A673 (cell line): ENCODE measurements at places on chromosomes 7 and 10.

- no peak for DNase-seq
These were observed 22.7 kb downstream of the HOXA1 start for GRCh38 chr7:27073076-27073475.

- DNase-seq: no peak
These were observed 56.0 kb downstream of the ZNF800 start for GRCh38 chr7:127336458-127336857.

DNA sequence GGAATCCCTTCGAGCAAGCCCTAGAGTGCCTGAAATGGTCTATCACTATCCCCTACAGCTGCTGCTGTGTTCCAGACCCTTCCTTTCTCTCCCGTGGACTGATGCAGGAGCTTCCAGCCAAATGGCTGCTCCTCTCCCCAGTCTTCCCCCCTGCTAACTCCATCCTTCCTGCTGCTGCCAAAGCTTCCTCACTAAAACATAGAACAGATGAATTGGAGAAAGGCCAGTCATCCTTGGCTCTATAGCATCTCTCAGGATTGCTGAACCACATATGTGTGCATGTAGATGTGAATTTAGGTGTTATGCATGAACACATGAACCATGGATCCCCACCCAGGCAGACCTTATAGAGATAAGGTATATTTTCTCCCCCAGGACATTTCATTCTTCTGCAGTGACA lies 60.7 kb downstream of the GPR26 start:
- DNase-seq: no peak

- DNase-seq: no peak
These were observed 134.3 kb upstream of the TNRC18 start for GRCh38 chr7:5557920-5558401.

DNA sequence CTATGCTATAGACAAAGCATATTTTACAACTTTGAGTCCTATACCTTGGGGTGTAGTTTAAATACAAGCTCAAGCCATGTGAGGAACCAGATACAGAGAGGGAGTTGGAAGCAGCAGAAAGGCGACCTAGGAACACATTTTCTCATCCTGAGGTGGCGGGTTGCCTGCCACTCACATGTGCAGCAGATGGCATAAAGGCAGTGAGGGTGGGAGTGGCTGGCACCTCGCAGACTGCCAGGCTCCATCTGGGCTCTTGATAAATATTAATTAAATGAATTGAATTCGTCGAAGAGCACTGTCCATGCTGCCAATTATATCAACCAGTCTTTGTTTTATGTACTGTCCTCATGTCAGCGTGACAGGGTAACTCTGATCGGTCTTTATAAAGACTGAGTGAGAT lies 79.0 kb upstream of the SEMA3C start:
- DNase-seq: no peak

GRCh38 chr10:97771913-97772823 lies at the start of gene SFRP5:
TSS of gene SFRP5 (minus strand) at chr10:97771999. CDS start at chr10:97771833, 166 bp downstream.
- no peak for DNase-seq

- DNase-seq: no peak
These were observed 26.8 kb downstream of the COBL start for GRCh38 chr7:51289623-51290303.

DNA sequence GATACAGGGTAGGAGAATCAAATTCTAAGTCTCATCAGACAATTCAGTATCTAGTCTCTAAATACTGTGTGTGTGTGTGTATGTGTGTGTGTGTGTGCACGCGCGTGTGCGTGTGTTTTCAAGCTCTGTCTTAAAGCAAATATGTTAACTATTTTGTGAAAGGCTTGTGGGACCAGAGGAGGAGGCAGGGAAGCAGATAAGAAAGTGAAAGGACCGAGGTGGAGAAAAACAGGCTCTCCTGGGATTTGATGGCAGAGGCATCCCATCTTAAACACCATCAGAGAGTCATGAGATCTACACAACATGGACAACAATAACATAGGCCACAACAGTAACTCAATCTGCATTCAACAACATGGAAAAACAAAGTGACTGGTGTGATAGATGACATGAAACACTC lies 67.1 kb downstream of the PIP4K2A start:
- no peak for DNase-seq

DNA sequence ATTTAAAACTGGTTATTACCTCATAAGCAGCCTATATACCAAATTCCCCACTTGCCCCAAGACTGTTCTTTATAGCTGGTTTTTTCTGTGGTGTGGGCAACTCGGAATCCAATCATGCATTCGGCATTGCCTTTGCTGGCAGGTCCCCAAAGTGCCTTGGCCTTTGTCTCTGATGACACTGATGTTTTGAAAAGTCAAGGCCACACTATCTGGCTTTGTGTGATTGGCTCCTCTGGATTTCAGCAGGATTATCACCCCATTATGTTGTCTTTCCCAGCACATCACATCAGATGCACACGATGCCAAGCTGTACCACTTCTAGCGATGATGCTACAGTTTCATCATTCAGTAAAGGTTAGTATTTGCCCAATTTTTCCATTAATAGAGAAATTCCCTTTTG lies 97.7 kb downstream of the USP6NL start:
- DNase-seq: no peak

- DNase-seq: no peak
These were observed 212.4 kb downstream of the ELFN1 start for GRCh38 chr7:1882451-1882850.

GRCh38 chr7:129615018-129615417 lies 3.5 kb downstream of the NRF1 start:
- peak; percentile 45 for DNase-seq

GRCh38 chr7:105188201-105188600 lies 174.2 kb downstream of the KMT2E start:
- no peak for DNase-seq

DNA sequence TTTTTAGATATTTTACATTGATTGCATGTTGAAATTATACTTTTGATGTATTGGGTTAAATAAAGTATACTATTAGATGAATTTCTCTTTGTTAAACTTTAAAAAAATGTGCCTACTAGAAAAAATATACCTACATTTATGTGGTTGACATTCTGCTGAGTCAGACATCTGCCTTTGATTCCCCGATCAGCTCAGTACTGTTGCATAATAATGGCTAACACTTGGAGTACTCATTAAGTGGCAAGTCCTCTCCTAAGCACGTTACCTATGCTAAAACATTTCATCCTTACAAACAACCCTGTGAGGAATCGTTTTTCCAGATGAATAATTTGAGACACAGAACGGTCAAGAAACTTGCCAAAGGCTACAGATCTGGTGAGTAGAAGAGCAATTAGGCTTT lies 14.0 kb upstream of the SEM1 start:
- peak; percentile 47 for DNase-seq

DNA sequence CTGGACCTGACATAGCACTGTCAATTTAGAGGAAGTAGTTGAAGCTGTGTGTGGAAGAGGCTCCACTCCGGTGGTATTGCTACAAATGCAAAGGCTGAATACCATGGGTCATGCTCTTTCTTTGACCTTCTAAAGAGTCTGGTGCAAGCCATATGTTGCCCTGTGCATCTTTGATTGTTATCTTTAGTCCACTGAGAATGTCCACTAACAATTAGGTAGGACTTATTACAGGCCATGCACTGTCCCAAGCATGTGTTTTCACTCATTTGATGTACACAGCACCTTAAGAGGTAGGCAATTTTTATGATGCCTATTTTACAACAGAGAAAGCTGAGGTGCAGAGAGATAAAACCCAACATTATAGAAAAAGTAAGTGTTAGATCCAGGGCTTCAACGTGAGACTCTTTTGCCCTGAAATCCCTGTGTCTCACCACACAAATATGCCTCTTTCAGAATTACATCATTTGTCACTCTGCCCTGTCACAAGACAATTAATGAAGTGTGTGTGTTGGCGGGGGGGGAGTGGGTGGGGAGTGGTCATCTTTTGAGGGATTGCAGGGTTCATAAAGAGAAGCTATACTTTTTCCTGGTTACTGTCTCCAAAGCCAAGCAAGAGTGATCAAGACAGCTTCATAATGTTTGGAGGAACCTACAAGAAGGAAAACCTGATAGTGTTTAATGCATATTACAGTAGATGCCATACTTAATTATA lies 637.6 kb upstream of the IGFBP3 start:
- DNase-seq: no peak

GRCh38 chr10:21355591-21356011 lies 169.9 kb downstream of the SKIDA1 start:
- DNase-seq: no peak

- DNase-seq: peak; percentile 68
These were observed 7.8 kb downstream of the LIPM start for GRCh38 chr10:88810196-88810961.

DNA sequence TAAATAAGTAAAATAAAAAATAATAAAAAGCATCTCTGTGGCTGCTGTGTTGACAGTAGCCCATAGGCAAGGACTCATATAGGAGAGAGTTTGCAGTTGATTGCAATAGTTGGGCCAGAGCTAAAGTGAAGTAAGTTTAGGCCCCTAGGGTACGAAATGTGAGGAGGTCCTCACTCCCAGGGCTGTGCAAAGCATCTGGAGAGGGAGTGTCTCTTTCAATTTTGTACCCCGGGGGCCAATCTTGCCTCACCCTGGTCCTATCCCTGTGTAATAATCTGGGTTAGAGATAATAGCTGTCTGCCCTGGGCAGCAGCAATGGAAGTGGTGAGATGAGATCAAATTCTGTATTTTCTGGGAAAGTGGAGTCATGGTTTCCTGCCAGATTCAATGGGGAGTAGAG lies 365.7 kb downstream of the GATA3 start:
- no peak for DNase-seq

DNA sequence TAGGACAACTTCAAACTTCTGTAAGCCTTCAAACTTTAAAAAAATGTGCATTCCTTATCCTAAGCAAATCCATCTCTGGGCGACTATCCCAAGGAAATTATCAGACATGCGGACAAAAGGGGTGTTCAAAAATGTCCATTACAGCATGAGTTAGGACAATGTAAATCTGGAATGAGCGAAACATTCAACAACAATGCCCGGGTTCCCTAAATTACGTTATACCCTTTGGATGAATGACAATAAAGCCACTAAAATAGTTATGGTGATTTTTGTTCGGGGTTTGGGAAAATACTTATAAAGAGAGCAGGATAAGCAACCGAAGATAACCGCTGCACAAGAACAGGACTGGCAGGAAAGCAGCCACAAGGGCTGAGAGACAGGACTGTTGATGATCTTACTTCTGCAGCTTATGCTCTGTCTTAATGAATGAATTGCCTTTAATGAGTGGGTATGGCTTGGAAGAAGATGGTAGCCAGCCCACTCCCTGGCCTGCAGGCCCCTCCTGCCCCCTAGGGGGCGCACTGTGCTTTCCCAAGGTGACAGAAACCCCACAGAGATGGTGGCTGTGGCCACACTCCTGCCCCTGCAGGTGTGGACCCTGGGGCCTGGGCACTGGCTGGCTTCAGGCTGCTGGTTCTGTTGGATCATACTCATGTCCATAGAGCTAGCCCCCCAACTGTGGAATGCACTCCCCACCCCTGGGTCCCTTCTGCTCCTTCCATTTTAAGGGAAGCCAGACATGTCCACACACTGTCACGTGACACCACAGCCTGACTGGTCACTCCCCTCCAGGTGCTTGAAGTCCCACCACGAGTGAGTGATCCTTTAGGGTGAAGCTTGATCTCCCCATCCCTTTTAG lies 45.0 kb downstream of the ZCCHC24 start:
- DNase-seq: peak; percentile 53

DNA sequence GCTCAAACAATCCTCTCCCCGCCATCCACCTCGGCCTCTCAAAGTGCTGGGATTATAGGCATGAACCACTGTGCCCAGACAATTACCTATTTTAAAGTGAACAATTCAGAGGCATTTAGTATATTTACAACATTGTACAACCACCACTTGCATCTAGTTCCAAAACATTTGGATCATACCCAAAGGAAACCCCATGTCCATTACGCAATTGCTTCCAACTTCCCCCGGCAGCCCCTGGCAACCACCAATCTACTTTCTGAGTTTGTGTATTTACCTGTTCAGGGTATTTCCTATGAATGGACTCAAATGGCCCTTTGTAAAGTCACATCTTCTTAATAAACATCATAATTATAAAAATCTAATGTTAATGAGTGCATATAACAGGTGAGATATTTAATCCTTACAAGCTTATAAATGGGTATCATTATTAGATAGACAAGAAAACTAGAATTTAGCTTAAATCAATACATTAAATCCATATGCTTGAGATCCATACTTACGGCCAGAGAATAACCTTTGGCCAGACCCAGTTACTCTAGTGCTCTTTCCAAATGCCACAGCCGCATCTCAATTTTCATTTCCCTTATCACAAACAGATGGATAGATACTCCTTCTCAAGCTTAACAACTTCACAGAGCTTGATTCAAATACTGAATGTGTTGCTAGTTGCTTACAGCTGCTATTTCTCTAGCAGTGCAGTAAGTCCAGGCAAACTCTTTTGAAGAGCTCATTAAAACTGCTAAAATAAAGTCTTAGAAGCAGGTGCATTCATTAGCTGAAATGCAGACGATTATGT lies 133.4 kb upstream of the MKLN1 start:
- DNase-seq: no peak

DNA sequence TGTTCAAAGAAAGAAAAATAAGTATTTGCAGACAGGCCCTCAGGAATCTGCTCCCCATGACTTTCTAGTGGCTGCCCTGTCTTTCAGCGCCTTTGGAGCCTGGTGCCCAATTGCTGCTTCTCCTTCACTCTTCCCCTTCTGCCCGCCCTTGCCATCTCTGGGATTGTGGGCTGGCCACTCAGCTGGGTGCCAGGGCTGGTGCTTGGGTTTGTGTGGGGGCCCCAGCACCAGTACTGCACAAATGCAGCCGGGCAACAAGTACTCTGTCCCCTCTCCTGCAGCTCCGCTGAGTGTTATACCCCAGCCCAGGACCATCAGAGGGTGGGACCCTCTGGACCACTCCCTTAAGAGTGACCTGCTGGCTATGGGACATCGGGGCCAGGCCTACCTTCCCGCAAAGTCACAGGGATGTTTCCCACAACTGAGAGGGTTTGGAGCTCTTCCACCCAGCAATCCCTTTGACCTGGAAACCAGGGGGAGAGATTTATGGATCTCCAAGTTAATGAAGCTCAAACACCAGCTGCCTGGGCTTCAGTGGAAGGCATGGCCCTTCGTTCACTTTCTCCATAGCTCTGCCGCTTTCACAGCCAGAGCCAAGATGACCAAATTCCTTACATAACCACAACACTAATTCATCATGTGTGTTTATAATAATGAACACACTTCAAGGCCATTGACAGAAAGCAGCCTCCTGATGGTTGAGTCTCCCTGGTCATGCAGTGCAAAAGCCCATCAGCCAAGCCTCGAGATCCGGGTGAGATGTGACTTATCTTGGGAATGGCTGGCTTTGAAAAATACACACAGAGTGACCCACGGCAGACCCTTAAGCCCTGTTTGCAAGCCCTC lies 313.9 kb upstream of the ZNF32 start:
- DNase-seq: no peak

- no peak for DNase-seq
These were observed 100.4 kb upstream of the RET start for GRCh38 chr10:42976351-42977031.

GRCh38 chr7:99631295-99632109 lies 14.8 kb downstream of the ZSCAN25 start:
- DNase-seq: peak; percentile 27

- no peak for DNase-seq
These were observed 46.8 kb upstream of the NAMPT start for GRCh38 chr7:106331441-106332175.

- no peak for DNase-seq
These were observed 27.7 kb downstream of the HIP1 start for GRCh38 chr7:75711076-75711475.
